ENCODE measurements at places on chromosomes 7 and 10.
A peak's percentile ranks its signal among the peaks of the same experiment; 100 is the strongest.

GRCh38 chr10:131915990-131916766 lies 15.4 kb downstream of the PPP2R2D start:
- no peak for DNase-seq

GRCh38 chr10:89926736-89927135 lies 225.3 kb downstream of the KIF20B start:
- DNase-seq: no peak

- DNase-seq: no peak
These were observed 281.8 kb downstream of the PAXIP1 start for GRCh38 chr7:154721086-154721485.

GRCh38 chr7:150334108-150334507 lies 7.3 kb downstream of the RARRES2 start:
- no peak for DNase-seq

GRCh38 chr7:151451626-151452571 lies 12.0 kb upstream of the CRYGN start:
- no peak for DNase-seq

- no peak for DNase-seq
These were observed 74.1 kb upstream of the PRKG1 start for GRCh38 chr10:51000164-51000563.

- no peak for DNase-seq
These were observed 5.7 kb downstream of the PSMG3 start for GRCh38 chr7:1563981-1564602.

DNA sequence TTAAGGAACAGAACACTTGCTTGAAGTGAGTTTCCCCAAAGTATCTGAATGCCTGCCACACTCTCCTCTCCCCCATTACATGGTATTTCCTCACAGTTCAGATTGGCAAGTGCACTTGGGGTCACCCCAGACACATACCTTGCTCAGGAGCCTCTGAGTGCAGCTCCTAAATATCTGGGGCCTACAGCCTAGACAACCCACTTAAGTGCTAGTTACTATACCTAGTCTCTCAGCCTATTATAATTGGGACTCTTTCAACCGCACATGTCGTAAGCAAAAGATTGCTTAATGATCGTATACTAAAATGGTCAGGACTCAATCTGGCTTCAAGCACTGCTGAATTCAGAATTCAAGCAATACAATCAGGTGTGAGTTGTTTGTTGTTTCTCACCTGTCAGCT lies 19.9 kb downstream of the TMEM176B start:
- DNase-seq: no peak

DNA sequence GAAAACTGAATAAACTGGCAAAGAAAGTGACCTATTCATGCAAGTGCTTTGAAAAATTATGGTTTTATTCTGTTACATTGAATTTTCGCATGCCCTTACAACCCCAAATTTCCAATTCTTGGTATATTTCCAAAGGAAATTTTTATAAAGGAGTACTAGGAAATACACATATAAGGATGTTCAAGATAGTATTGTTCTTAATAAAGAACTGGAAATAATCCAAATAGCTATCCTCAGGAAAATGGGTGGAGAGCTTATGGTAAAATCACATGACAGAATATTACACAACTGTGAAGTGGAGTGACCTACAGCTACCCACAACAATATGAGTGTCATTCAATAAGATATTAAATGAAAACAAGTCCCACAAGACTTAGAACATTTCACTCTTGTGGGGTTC lies 138.9 kb upstream of the BMPER start:
- no peak for DNase-seq

- no peak for DNase-seq
These were observed 175.0 kb upstream of the LYZL2 start for GRCh38 chr10:30804478-30805055.

GRCh38 chr10:84335516-84335915 lies 7.1 kb downstream of the CCSER2 start:
- no peak for DNase-seq

DNA sequence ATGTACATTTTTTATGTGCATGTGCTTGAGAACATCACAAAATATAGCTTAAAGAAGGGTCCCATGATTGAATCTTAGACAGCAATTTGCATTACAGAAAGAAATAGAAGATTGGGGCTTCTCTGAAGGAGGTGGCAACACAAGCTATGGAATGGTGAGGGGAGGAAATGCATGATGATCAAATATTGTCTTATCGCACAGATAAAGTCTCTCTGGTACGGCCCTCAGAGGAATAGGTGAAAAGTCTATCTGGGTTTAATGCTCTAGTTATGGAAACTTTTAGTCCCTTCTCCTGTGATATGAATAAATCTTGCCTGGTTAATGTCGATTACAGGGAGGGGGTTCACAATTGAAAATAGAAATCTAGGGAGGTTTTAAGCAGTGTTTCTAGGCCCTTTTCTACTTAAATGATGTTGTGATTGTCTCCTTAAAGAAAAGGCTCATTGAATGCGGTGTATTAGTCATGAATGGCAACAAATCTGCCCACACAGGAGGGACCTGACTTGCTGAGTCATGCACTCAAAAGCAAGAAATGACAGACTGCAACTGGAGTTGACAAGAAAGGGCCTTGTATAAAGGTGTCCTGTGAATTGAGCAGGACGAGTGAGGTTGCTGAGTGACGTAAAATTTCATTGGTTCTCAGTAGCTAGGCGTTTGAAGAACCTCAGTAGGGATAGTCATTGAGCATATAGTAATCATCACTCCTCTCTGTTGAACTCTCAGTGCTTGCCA lies 133.4 kb upstream of the CSTF2T start:
- peak; percentile 0 for DNase-seq

- DNase-seq: no peak
These were observed 110.8 kb upstream of the LRGUK start for GRCh38 chr7:134016223-134016941.

GRCh38 chr7:84069999-84070500 lies 124.5 kb downstream of the SEMA3A start:
- no peak for DNase-seq

- DNase-seq: no peak
These were observed 569.1 kb downstream of the DNAJB6 start for GRCh38 chr7:157905651-157906461.

GRCh38 chr10:71635251-71635866 lies 84.2 kb downstream of the C10orf105 start:
- DNase-seq: no peak

GRCh38 chr7:133511252-133511651 lies 258.4 kb downstream of the EXOC4 start:
- DNase-seq: no peak

DNA sequence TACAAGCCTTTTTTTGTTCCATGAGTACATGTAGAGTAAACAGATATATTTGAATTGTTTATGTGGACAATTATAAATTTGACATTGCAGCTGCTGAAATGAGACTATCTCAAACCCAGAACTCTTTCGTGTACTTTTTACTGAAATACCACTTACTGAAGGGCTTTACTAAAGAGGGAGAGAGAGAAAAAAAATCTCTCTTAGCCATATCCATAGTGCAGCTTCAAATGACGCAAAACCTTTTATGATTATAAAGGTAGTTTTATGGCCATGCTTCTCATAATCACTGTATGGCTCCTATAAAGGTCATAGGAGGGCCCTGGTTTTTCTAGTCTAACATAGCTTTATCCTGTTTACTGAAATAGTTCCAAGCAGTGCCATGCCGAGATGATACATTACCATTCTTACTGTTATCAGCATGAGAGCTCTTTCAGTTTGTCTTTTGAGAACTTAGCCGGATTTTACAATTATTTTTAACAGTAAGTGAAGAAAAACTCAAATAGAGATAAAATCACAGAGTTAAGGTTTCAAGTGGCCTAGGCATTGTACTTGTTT lies 35.1 kb downstream of the KCND2 start:
- DNase-seq: no peak

GRCh38 chr10:79929409-79929904 lies 19.4 kb downstream of the SFTPD start:
- peak; percentile 30 for DNase-seq

DNA sequence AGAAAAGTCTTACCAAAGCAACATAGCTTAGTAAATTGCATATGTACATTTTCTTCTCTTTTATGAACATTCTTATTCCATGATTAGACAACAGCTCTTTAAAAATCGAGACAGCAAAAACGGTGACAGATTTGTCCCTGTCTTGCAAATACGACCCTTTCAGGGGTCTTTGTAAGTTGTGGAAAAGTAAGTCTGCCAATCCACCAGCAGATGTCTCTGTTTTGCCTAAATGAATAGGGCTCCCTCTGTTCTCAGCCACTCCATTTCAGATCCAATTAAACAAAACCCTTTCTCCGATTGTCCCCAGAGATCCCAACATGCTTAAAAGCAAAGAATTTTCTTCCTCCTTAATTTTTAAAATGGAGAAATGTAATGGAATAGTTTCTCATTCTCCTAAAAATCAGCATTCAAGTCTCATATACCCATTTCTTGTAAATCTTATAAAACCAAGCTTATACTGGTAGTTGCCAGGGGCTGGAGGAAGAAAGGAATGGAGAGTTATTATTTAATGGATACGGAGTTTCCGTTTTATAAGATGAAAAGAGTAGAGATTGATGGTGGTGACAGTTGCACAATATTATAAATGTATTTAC lies 61.0 kb upstream of the NFE2L3 start:
- no peak for DNase-seq

DNA sequence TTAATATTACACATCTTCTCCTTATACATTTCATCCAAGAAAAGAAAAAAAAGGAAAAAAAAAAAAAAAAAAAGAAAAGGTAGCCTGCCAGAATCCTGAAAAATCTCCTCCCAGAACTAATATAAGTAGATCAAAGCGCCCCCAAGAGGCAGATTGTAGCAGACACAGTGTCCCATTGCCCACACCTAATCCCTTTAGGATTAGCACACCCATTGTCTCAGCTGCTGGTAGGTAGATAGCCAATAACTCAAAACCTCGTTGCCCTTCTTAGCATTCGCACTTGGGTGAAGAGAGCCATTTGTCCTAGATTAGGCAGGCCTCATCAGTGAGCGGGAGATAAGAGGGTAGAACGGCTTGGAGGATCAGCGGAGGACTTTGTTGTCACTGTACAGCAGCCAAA lies 100.2 kb upstream of the SORCS1 start:
- DNase-seq: no peak

DNA sequence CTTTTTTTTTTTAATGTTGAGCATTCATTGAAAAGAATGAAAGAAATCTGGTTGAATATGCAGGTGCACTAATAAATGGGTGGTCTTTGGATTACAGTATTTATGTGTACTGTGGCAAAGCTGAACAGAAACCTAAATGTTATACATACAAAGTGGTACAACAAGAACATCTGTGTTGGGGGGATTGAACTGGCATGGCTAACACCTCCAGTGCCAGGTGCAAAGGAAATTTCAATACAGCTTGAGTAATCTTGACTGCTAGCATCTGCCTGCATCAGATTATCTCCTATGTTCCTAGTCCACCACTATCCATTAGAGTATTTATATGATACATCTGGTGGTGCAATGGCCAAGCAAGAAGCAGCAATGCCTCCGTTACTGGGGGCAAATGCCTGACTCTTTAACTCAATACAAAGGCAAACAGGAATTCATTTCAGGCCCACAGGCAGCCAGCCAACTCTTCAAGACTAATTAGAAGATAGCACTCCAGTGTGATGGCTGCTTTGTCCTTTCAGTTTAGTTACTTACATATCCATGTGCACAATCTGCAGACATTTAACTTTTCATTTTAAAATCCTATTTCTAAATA lies 220.5 kb upstream of the ETV1 start:
- DNase-seq: no peak

- no peak for DNase-seq
These were observed 108.5 kb downstream of the HBP1 start for GRCh38 chr7:107277331-107277730.

Data from stimulated activated CD8-positive, alpha-beta memory T cell treated with anti-CD3 and anti-CD28 coated beads, Interleukin-4, amount 100 ng/mL, for 4 hours (primary cell).